ENCODE measurements at places on chromosomes 4 and X.

DNA sequence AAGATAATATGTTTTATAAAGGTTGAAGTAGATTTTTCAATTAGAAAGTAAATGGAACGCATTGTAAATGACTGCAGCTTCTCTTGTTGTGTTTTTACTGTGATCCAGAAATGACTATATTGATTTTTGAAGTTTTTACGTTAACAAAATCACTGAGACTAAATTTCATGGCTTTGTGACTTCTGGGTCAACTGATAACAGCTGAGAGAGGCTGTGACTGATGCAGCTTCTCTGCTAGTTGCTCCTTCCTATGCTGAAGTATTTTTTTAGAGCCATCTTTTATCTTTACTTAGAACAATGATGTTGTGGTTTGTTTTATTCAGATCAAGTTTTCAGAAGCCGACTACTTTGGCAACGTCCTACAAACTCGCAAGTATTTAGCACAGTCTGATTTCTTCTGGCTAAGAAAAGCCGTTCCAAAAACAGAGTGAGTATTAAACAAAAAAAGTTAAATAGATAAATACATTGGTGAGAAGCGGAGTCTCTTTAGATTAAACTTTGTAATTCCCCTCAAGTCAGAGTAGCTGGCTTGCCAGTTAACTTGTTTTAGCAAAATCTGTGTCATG, 94.7 kb upstream of the CBLL2 start:
- no peak for DNase-seq

DNA sequence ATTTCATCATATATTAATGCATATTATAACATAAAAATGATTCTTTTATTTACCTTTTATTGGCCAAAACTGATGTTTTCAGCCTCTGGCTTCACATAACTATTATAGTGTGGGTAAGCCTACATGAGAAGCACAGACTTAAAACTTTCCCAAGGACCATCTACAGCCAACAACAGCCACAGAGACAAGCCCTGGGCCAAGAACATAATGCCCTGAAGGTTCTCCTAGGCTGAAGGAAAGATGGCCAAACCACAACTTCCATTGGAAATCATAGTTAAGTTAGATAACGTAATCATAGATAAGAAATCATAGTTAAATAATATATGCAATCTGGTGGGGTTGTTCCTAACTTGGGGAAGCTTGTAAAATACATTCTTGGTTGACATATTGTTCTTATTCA, 280.0 kb upstream of the EMCN start:
- no peak for DNase-seq

GRCh38 chr4:65670331-65671031, at the start of gene EPHA5:
EPHA5 (minus strand) TSS chr4:65670489; CDS start chr4:65669742, 747 bp downstream.
- DNase-seq: no peak

- no peak for DNase-seq
These were observed 986.3 kb downstream of the STIM2 start for GRCh38 chr4:27846951-27847350.

GRCh38 chrX:18290200-18290599, 64.3 kb downstream of the SCML2 start:
- no peak for DNase-seq

DNA sequence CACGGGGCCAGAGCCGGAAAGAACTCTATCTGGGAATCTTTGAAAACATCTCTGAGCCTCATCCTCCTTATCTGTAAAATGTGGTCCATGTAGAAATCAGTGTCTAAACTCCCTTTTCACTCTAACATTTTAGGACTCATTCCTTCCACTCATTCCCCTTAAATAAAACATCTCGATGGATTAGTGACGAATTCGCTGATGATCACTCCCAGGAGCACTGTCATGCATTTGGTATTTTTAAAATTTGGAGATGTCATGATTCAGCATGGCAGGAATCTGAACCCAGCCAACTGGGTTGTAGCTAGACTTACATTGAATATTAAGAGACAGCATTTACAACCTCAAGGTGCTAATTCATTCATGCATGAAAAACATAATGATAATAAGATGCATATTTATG, 88.1 kb downstream of the SPANXN3 start:
- no peak for DNase-seq

DNA sequence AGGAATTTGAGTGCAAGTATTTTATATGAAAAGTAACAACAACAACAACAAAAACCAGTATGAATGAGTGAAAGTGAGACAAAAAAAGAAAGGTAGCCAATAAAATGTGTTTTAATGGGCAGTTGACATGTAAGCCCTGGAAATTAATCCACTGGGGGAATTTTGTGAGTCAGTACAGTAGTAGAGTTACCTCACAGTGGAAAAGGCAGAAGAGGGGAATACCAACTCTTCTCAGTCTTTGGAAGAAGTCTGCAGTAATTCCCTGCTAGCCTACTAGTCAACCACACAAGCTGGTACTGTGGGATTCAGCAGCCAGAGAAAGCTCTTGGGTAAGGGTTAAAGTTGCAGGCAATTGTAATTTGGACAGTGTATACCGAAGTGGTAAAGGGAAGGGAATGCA, 76.3 kb upstream of the IL15 start:
- DNase-seq: no peak

- no peak for DNase-seq
These were observed 186.4 kb downstream of the BCOR start for GRCh38 chrX:39911278-39911897.

DNA sequence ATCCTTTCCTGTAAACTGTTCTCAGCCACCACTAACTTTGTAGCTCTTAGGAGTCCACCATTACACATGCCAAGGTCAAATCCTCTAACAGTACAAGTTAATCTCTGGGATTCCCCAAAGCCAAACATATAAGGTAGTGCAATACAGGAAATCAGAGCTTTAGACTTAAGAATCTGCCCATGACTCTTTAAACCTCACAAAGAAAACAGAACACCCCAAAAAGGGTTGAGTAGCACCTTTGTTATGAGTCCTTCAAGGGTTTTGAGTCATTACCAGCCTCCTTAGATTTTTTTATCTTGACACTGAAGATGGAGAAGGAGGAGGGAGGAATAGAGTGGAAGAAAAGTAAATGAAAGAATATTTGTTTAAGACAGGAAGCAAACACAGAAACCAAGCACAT, 243.9 kb upstream of the SPANXN1 start:
- DNase-seq: no peak

DNA sequence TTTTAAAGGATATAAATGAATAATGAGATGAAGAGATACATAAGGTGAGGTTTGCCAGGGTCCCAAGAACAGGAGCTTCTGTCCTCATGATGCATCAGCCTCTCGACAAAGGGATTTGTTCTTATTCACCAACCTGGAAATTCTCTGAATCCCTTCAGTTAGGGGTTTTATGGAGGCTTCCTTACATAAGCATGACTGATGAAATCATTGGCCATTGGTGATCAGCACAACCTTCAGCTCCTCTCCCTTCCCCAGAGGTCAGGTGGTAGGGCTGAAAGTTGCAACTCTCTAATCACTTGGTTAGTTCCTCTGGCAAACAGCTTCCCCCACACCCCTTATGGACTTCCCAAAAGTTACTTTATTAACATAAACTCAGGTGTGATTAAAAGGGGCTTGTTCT, 222.0 kb downstream of the SPRY1 start:
- no peak for DNase-seq

GRCh38 chr4:126533146-126533805, 1099.5 kb upstream of the INTU start:
- DNase-seq: no peak

DNA sequence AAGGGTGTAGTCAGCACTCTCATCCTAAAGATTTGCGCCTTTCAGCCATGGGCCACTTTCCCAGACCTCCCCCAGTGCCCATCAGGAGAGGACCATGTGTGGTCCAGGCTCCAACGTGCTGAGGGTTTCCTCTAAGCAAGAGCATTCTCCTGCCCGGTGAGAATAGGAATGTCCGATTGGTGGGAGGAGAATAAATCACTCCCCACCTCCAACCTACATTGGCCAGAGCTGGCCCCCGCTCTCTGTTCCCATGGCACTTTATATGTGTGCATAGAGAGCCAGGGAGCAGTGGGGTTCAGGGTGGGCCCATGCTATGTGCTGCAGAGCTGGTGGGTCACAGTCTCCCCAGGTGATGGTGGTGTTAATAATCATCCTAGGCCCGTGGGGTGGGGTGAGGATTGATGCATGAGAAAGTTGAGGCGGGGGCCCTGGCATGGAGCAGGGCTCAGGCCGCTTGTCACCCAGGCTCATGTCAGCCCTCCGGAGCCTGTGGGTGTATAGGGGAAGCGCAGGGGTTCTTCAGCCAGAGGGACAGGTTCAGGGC, 6.8 kb upstream of the SORCS2 start:
- no peak for DNase-seq

DNA sequence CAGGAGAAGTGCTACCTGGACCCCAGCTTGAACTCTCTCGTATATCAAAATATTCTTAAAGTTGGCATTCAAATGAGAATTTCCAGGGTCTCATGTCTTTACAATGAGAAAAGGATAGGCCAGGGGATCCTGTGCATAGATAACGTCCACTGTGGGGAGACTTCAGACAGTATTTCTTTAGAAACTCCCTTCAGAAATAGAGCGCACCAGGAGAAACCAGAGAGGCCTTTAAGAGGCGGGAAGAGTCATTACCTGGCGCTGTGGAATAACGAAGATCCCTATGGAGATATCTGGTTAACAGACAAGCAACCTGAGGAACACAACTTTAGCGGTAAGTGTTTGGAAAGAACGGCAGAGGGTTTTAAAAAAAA, 600 bp downstream of the RADX start:
- DNase-seq: peak; percentile 2

- DNase-seq: no peak
These were observed 133.0 kb upstream of the RASGEF1B start for GRCh38 chr4:81604683-81605218.

GRCh38 chr4:94304365-94304971, 38.2 kb downstream of the HPGDS start:
- DNase-seq: no peak

DNA sequence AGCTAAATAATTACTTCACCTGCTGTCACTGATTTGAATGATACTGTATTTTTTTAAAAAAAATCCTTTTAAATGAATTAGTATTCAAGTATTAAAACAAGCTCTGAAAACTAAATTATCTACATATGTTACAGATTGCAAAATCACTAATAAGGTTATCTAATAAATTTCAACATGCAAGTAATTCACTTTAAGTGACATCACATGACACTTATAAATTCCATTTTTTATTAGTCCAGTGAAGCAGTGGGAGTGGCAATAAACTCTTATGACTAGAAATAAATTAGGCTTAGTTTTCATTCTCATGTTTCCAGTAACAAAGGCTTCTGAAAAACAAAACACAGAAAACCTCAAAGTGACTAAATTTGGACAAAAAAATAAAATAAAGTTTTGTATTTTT, 36.3 kb downstream of the SMIM31 start:
- no peak for DNase-seq

- no peak for DNase-seq
These were observed 37.1 kb downstream of the GK start for GRCh38 chrX:30690330-30690729.

DNA sequence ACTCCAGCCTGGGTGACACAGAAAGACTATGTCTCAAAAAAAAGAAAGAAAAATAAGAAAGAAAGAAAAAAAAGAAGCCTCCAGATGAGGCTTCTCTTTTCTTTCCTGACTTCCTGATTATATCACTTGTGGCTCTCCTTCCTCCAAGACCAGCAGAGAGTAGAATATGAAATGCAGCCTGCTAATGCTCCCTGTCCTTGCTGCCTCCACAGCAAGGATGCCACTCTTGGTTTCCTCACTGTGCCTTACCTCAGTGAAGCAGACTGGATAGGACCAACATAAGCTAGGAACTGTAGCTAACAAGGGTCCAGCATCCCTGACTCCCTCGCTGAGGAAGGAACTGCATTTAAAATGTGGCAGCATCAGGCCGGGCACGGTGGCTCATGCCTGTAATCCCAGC, 11.7 kb downstream of the SLC25A43 start:
- no peak for DNase-seq

DNA sequence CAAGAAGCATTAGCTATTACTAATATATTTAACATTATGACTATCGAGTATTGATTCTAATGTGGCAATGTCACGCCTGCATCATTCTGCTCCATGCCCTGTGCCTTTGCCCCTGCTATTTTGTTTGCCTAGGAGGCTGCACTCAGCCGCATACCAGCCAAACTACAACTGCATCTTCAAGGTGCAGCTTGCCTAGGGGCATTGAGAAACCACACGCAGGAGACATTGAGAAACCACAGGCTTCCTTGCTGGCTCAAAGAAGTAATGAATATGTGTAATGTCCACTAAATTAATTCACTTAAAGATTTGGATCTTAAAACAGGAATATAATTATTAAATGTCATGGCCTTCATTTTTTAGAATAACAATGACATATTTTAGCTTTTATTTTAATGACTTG, 683.6 kb upstream of the TENM3 start:
- no peak for DNase-seq

DNA sequence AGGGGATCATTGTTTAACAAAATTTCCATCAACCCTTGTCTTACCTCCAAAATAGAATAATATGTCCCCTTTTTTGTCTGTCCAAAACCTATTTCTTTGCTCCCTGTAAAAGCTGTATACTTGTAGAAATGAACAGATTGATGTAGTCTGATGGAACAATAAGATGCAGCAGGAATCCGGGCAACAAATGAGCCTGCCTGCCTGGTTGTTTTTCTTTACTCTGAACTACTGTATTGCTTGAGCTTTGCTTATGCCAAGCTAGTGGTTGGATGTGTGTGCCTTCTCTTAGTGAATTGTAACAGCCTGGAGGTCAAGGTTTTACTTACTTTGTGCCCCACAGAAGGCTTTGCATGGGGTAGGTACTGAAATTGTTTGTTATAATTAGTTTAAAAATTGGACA, 116.2 kb upstream of the TLL1 start:
- DNase-seq: no peak

DNA sequence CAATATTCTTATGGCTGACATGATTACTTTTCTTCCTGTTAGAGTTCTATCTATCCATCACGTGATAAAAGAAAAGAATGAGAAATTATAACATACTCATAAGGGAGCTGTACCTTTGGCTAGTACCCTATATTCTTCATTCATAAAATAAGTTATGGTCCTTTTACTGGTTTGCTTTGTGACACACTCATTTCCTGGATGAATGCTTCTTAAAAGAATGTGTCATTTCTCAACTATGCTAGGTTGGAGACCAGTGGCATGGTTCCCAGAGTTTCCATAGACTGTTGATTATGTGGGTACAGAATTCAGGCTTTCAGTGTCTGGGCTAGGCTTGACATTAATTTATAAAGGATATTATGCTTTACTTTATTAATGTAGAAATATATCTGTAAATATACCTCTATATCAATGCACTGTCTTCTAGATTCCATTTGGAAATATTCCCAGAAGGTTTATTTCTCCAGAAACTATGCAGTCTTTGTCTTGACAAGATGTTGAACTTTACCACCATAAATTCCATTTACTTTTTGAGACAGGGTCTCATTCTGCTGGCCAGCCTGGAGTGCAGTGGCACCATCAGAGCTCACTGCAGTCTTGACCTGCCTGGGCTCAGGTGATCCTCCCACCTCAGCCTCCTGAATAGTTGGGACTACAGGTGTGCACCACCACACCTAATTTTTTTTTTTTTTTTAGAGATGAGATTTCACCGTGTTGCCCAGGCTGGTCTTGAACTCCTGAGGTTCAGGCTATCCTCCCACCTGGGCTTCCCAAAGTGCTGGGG, 23.8 kb downstream of the NUDT6 start:
- DNase-seq: no peak
